Omental fat pad (tissue), 4 donors: ENCODE measurements at places on chromosomes 2 and 18.

DNA sequence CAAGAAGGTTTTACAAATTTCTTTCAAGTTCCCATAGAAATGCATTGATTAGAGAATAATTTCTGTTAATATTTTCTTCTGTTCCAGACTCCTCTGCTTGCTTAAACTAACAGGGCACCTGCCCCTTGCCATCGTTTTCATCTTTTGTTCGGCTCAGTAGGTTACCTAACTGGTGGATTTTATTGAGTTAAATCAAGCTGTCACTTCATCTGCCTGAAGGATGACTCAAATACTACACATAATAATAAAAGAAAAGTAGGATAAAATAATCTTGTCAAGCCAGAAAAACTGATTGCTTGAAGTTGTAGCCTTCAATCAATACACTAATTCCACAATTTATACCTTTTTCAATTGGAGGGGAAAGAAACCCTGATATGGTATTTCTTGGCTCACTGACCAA, 234.0 kb downstream of the NR4A2 start:
- no peak for DNase-seq

- no peak for DNase-seq
Measured at GRCh38 chr2:29558097-29558496, 363.3 kb downstream of the ALK start.

- DNase-seq = no peak
Measured at GRCh38 chr2:113122364-113122763, 5.0 kb upstream of the IL1RN start.

- no peak for DNase-seq
Measured at GRCh38 chr2:218858671-218859555, 692 bp upstream of the WNT6 start.

GRCh38 chr2:109446278-109447131, 167.3 kb downstream of the SEPTIN10 start:
- DNase-seq = no peak
